ENCODE measurements at places on chromosomes 5 and 9.

- no peak for DNase-seq
These were observed 670 bp upstream of the KIF2A start for GRCh38 chr5:62305358-62305714.

GRCh38 chr9:105639936-105640335 is 22.3 kb upstream of the TAL2 start:
- no peak for DNase-seq

DNA sequence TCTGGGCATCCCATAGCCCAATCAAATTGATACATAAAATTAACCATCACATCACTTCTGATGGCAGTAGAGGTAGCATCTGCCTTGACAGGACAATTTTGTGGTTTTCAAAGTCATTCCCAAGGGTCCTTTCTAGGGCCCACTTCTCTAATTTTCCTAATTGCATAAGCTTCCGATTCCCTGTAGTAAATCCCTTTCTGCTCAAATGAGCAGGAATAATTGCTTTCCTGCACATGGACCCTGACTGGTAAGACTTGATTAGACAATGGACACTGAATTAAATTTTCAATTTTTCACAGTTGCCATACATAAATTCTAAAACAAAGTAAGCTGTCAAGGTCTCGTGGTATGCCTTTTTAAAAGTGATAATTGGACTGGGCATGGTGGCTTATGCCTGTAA is 22.0 kb upstream of the IL17B start:
- DNase-seq: no peak

DNA sequence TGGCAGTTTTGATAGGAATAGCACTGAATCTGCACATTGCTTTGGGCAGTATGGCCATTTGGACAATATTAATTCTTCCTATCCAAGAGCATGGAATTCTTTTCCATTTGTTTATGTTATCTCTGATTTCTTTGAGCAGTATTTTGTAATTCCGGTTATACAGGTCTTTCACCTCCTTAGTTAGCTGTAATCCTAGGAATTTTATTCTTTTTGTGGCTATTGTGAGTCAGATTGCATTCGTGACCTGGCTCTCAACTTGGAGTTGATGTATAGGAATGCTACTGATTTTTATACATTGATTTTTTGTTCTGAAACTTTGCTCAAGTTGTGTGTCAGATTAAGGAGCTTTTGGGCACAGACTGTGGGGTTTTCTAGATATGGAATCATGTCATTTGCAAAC is 24.0 kb downstream of the TMEM161B start:
- no peak for DNase-seq

DNA sequence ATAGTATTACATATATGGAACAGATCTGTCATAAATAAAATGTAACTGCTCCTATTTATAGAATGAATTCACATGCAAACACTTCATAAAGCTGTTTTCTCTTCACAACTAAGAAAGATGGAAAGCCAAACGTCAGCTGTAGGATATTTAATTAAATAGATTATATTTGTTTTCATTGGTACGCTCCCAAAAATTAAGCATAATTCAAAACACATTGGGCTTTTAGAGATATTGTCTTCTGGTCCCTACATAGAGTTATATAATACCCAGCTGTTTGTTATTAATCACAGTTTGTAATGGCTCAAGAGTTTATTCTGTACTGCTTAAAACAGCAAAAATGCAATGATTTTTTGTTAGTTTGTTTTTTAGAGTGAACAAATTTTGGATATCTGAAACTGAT is 61.2 kb downstream of the MRPS30 start:
- no peak for DNase-seq

DNA sequence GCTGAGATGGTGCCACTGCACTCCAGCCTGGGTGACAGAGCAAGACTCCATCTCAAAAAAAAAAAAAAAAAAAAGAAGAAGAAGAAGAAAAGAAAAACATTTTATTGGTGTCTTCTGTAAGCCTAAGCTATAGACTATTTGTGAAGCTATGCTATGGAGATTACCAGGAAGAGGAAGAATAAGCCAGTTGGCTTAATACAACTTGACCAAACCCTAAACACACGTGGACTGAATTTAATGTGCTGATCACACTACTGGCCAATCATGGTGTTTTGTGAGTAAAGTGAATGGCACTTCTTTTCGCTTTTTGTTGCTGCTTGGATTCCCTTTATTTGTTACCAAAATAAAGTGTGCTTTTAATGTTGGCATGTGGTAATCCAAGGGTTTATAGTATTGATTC is 49.9 kb downstream of the GGTA1 start:
- DNase-seq: no peak

DNA sequence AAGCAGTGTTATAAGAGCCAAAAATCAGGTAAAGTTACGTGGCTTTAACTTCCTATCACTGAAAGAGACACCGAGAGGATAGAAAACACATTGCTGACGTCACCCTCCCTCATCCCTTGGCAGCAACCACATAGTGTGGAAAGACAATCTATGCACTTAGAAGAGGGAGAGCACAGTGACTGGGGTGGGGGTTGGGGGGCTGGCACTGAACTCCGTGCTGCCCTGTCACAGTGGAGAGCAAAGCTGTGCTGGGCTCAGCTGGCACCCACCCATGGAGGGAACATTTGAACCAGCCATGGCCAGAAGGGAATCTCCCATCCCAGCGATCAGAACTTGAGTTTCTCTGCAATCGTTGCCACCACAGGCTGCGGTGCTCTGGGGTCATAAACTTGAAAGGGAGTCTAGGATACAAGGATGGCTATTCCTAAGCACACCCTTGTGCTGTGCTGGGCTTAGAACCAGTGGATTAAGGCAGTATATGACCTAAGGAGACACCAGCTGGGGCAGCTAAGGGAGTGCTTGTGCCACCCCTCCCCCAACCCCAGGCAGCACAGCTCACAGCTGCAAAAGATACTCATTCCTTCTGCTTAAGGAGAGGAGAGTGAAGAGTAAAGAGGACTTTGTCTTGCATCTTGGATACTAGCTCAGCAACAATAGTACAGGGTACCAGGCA is 73.4 kb downstream of the KIAA0825 start:
- no peak for DNase-seq

- no peak for DNase-seq
These were observed 25.3 kb downstream of the GGTA1 start for GRCh38 chr9:121474231-121474947.

- DNase-seq: no peak
These were observed 62.9 kb upstream of the ZNF622 start for GRCh38 chr5:16528382-16529110.

DNA sequence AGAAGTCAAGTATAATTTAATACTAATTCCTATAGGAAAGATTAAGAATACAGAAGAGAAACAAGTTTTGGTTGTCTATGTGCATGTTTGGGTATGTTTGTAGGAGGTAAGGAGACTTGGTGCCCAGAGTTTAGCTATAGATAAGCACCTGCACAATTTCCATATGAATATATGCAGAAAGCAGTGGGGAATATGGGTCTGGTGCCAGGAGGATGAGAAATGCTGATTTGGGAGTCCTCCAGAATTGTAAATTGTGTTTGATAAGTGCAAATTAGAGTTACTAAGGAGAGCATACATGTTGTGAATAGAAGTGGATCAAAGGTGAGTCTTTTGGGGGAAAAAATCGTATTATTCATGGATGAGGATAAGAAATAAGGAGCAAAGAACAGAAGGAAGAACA is 653.1 kb downstream of the EFNA5 start:
- DNase-seq: no peak

DNA sequence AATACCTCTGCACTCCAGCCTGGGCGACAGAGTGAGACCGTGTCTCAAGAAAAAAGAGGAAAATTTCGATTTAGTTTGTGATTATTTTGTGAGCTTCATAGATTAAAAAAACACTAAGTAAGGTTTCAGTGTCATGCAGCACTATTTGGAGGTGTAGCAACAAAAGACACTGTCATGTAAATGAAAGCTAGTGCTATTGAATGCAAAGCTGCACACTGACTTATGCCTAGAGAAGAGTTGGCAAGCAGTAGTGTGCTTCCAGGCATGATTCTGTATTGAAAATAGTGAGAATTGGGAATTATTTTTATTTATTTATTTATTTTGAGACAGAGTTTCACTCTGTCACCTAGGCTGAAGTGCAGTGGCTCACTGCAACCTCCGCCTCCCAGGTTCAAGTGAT is 34.5 kb downstream of the DDX46 start:
- DNase-seq: no peak

- no peak for DNase-seq
These were observed 14.4 kb upstream of the MRNIP start for GRCh38 chr5:179872828-179873575.

- DNase-seq: no peak
These were observed 1.1 kb downstream of the EIF4E1B start for GRCh38 chr5:176631383-176632200.

- peak; percentile 34 for DNase-seq
These were observed 301.3 kb upstream of the ADCY2 start for GRCh38 chr5:7094626-7095025.

GRCh38 chr5:51047369-51047768 is 335.9 kb upstream of the ISL1 start:
- DNase-seq: no peak

- no peak for DNase-seq
These were observed 201.6 kb downstream of the SEMA6A start for GRCh38 chr5:116372931-116373597.

DNA sequence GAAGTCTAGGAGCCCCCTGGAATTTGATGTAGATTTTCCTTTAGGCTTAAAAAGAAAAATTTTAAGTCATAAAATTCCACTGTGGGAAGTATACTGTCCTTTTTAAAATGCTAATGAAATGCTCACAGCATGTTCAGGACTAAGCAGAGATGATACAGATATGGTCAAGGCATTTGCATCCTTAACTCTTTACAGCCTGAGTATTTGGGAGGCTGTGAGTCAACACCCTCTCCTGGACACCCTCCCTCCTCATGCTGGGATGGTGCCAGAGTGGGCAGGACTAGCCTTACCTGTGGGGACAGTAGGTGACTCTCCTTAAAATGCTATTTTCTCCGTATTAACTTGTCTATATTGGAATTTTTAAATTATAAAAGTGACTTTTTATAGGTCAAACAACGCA is 197.4 kb upstream of the ELL2 start:
- DNase-seq: no peak

- DNase-seq: peak; percentile 65
These were observed 81.6 kb upstream of the GDNF start for GRCh38 chr5:37921452-37921851.

DNA sequence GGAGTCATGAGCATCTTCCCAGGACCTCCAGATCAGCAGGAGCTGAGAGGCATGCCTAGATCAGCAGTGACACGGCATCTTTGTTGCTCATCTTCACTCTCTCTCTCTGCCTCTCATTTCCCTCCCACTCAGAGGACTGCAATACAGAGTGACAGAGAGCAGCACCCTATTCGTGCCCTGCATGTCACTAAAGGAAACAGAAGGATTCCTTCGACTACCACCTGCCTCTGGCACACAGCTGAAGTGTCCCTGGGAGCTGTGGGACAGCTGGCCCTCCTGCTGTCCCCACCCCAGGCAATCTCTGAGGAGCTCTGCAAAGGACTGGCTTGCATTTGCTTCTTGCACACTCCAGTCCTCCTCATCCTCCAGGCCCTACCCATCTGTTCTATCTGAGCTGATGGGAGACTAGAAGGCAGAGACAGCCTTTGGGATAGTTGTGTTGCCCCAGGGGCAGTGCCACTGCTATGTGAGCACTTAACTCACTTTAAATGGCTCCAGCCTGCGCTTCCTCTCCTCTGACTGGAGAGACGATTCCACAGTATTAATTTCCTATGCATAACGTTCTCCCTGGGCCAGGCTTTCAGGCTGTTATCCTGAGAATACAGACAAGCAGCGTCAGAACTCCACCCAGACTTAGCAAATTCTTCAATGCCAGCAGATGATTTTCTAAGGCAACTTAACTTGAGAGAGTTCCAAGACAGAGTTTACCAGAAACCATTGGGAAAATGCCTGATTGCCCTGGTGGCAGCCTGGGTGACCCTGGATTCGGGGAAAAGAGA is 167.6 kb upstream of the MAP1B start:
- DNase-seq: no peak

DNA sequence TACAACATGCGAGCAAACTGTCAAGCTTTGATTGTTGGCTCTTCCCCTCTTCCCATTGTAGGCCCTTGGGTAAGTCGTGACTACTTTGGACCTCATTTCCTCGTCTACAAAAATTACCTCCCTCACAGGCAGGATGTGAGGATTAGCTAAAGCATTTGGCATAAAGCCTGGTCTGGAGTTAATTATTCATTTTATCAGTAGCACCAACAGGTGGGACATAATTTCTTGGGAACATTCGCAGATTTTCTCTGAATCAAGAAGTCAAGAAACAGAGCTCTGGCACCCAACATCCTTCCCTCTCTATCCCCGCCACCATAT is 39.9 kb upstream of the SEMA6A start:
- DNase-seq: no peak

DNA sequence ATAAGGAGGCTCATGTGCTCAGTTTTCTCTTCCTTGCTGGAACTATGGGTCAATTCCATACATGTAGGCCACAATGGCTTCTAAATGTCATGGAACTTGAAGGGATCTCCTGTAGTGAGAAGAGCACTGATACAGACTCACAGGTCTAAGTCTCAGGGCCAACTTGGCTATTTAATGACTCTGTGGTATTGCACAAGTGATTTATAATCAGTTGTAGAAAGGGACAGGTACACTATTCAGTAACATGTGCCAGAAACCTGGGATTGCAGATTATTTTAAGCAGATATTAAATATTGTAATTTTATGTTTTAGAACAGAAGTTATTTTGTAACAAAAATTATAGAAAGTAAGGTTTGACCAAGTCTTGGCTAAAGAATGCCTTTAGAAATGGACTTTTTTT is 241.5 kb upstream of the PIK3R1 start:
- DNase-seq: no peak

- no peak for DNase-seq
These were observed 97.7 kb downstream of the LHFPL2 start for GRCh38 chr5:78550891-78551290.

GRCh38 chr5:119398727-119399466 is 43.1 kb downstream of the TNFAIP8 start:
- no peak for DNase-seq

DNA sequence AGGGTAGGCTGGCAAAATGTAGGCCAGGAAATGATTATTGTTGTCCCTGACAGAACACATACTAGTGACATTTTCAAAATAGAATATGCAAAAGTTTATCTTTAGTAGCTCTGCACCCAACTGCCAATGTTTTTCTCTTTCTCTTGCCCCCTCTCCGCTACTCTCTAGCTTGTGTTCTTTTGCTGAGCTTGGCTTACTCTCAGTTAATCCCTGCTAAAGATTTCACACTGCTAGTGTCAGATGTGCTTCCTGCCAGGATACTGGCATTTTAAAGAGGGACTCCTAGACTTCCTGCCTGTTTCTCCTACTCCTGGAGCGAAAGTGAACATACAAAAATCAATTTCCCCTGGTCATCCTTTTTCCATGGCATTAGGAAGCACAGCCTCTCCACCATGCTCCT is 260.5 kb downstream of the ARRDC3 start:
- no peak for DNase-seq

GRCh38 chr5:55877655-55878054 is 26.5 kb downstream of the IL31RA start:
- DNase-seq: no peak

- no peak for DNase-seq
These were observed 40.5 kb downstream of the BHMT start for GRCh38 chr5:79151942-79152671.

- no peak for DNase-seq
These were observed 21.0 kb downstream of the TIMD4 start for GRCh38 chr5:156942064-156942463.
